Activated naive CD8-positive, alpha-beta T cell treated with anti-CD3 and anti-CD28 coated beads for 36 hours (primary cell): ENCODE measurements at places on chromosomes 1 and 21. TPM values are rescaled to one million over a fixed set of nuclear protein-coding genes. Genes with fewer than 3 reads are reported as not detected.

Gene CELA2A
- not detected for total RNA-seq

Gene CRNN
- not detected for total RNA-seq

Gene HSF2BP
- 0.68 TPM for total RNA-seq

Gene OR10J1
- not detected for total RNA-seq

Gene OR2M2
- total RNA-seq, result not detected

Gene SERTAD4
- total RNA-seq, result not detected

Gene AADACL4
- total RNA-seq, result not detected

Gene LCK
- 286 TPM for total RNA-seq

Gene CTSE
- total RNA-seq, result not detected

- peaks cover 60% of the 10 kb centered on the region for H3K4me1 ChIP-seq
- H3K36me3 ChIP-seq, result peaks cover 58% of the 10 kb centered on the region
- H3K4me3 ChIP-seq, result no peak overlapping the region
- H3K27me3 ChIP-seq, result no peaks in the 10 kb centered on the region
These were observed 44.4 kb upstream of the LRRC8C start for GRCh38 chr1:89588480-89588879.

GRCh38 chr1:25676488-25676887 lies 59.9 kb downstream of the MAN1C1 start:
- peak overlapping the region; percentile 65 for H3K27ac ChIP-seq
- peak overlapping the region; percentile 69 for H3K4me3 ChIP-seq
- H3K36me3 ChIP-seq, result peaks cover 21% of the 10 kb centered on the region
- DNase-seq, result no peak
- H3K4me1 ChIP-seq, result peaks cover 74% of the 10 kb centered on the region
- peaks cover 10% of the 10 kb centered on the region for H3K27me3 ChIP-seq

GRCh38 chr1:3162322-3162882 lies 93.4 kb downstream of the PRDM16 start:
- H3K27ac ChIP-seq, result no peak overlapping the region
- DNase-seq, result no peak
- H3K36me3 ChIP-seq, result no peaks in the 10 kb centered on the region

GRCh38 chr1:16905868-16906702 lies 10.3 kb downstream of the RNU1-2 start:
- DNase-seq, result no peak
- no peaks in the 10 kb centered on the region for H3K36me3 ChIP-seq
- no peak overlapping the region for H3K4me3 ChIP-seq
- H3K27me3 ChIP-seq, result no peaks in the 10 kb centered on the region

GRCh38 chr1:162846256-162847212 lies 14.4 kb downstream of the CCDC190 start:
- H3K27me3 ChIP-seq, result peaks cover 9% of the 10 kb centered on the region
- DNase-seq, result no peak
- no peaks in the 10 kb centered on the region for H3K36me3 ChIP-seq
- no peak overlapping the region for H3K27ac ChIP-seq
- H3K4me3 ChIP-seq, result no peak overlapping the region
- no peaks in the 10 kb centered on the region for H3K4me1 ChIP-seq

DNA sequence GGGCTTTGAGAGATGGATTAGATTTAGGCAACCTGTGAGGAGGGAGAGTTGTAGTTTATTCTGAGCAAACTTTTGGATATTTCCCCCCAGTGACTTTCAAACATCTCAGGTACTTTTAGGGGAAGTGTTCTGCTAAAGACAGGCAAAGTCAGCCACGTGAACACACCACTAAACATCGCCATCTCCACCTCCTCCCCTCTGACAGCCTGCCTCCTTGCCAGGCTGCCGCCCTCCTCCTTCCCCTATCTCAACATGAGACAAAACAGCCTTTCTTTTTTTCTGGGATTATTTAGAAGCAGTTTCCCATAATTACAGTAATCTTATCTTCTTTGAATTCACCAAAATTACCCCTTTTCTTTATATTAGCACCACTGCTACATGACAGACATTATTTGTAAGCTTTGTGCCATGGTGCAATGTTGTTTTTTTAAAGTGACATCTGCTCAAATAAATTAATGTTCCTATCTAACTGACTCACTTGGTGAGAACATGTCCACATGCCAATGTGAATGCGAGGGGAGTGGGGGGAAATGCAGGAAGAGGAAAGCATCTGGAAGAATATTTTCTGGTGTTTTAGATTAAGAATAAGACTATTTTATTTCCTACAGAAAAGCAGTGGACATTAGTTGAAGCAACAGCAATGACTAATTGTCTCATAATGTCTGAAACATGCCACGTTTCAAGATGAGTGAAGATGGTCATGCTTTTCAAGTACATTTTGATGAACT lies 147.8 kb upstream of the ATP1B1 start:
- peaks cover 4% of the 10 kb centered on the region for H3K27me3 ChIP-seq
- no peak overlapping the region for H3K27ac ChIP-seq
- peaks cover 4% of the 10 kb centered on the region for H3K36me3 ChIP-seq

DNA sequence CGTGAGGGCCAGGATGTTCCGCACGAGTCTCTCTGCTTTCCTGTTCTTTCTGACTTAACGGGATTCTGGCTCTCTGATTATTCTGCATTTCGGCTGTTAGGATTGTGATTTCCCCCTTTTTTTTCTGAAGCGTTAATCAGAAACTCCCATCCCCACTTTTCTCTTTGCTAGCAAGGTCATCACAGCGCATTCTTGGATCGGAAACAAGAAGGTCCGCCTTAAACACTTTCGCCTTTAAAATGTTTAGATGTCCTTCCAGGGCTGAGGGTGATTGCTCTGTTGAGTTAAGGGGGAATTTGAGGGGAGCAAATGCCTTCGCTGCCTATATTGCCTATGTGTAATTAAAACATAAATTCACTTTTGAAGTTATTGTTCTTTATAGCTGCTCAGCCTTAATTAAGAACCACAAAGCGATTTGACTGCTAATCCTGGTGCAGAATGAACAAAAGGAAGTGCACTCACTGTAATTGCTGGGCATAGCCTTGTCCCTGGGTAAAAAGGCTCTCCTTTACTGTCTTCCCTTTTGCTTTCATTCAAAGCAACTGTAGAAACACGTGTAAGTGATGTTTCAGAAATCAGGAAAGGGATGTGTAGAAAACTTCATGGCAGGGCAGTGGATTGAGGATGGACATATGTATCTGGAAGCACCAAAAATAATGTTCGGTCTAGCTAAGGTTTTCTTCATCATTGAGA lies 1.2 kb downstream of the LAMC1 start:
- H3K4me1 ChIP-seq, result peaks cover 16% of the 10 kb centered on the region
- H3K4me3 ChIP-seq, result peak overlapping the region; percentile 71
- no peak overlapping the region for H3K27ac ChIP-seq
- H3K36me3 ChIP-seq, result no peaks in the 10 kb centered on the region
- DNase-seq, result no peak
- H3K27me3 ChIP-seq, result peaks cover 84% of the 10 kb centered on the region

GRCh38 chr1:206788487-206789050 lies 16.3 kb upstream of the IL10 start:
- DNase-seq, result no peak
- H3K36me3 ChIP-seq, result no peaks in the 10 kb centered on the region
- H3K27ac ChIP-seq, result no peak overlapping the region

DNA sequence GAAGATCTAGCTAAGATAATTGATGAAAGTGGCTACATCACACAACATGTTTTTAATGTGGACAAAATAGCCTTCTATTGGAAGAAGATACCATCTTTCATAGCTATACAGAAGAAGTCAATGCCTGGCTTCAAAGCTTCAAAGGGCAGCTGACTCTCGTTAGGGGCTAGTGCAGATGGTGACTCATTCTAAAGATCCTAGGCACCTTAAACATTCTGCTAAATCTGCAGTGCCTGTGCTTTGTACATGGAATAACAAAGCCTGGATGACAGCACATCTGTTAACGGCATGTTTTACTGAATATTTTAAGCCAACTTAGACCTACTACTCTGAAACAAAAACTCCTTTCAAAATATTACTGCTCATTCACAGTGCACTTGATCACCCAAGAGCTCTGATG lies 65.6 kb upstream of the USP24 start:
- no peak for DNase-seq
- H3K27me3 ChIP-seq, result no peaks in the 10 kb centered on the region
- no peak overlapping the region for H3K4me3 ChIP-seq
- H3K4me1 ChIP-seq, result peaks cover 21% of the 10 kb centered on the region
- no peaks in the 10 kb centered on the region for H3K36me3 ChIP-seq

DNA sequence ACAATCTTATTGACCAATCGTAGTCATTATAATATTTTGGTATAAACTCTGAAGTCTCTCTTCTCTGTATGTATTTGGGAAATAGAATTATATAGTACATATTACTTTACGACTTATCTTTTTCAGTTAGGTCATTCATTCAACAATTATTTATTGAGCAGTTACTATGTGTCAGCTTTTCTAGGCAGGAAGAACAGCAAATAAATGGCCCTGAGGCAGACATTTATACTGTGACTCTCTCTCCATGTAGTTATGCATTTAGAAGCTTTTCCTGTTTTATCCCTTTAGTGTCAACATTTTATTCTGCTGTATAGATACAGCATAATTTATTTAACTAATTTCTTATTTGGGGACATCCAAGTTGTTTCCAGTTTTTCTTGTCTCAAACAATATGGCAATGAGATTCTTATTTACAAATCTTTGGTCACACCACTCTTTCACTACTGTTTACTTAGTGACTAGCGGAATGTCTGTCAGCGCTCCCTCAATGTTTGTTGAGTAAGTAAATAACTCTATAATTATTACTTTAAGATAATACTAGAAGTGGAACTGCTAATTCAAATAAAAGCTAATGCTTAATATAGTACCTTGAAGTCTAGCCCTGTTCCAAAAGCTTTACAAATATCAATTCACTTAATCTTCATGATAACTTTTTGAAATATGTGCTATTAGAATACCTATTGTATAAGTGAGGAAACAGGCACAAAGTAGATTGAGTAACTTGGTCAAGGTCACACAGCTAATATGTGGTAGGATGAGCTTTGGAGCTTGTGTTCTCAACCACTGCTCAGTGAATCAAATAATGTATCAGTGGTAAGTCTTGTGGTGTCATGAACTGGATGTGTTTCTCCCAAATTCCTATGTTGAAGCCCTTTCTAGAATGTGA lies 465.6 kb downstream of the SIPA1L2 start:
- H3K27me3 ChIP-seq, result peaks cover 5% of the 10 kb centered on the region
- H3K4me1 ChIP-seq, result no peaks in the 10 kb centered on the region
- no peaks in the 10 kb centered on the region for H3K36me3 ChIP-seq

DNA sequence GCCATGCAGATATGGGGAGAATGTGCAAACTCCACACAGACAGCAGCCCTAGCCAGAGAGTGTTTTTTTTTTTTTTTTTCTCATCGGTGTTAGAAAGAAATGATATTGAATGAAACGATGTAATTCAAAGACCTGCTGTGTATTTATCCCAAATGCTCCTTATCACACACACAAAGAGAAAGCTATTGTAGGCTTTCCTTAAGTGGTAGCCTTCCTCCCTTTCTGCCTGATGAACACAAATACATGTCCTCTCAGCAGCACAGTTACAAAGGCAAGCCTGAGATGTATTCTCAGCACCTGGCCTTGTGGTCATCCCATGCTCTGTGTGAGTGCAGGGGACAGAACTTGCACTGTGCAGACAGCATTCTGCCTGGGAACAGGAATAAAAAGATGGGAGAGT lies 93.8 kb downstream of the PLPPR5 start:
- H3K4me3 ChIP-seq, result no peak overlapping the region
- no peak overlapping the region for H3K27ac ChIP-seq
- H3K4me1 ChIP-seq, result no peaks in the 10 kb centered on the region
- H3K36me3 ChIP-seq, result no peaks in the 10 kb centered on the region
- DNase-seq, result no peak
- H3K27me3 ChIP-seq, result no peaks in the 10 kb centered on the region

DNA sequence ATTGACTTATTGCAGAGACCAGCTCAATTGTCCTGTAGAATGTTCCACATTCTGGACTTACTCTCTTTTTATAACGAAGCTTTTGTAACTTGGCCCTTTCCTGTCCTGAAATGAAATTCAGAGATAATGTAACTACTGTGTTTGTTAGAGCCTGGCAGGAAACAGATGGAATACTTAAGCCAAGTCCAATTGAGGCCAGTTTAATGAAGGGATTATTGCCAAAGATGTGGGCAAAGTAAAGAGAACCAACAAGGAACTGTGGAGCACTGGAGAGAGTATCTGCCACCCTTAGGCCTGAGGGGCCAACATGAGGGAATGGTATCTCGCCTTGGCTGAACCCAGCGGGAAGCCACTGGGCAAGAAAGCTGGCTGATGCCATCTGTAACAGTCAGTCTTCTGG lies 32.9 kb downstream of the MFSD2A start:
- no peaks in the 10 kb centered on the region for H3K4me1 ChIP-seq
- no peak overlapping the region for H3K4me3 ChIP-seq
- H3K27ac ChIP-seq, result no peak overlapping the region
- no peak for DNase-seq
- no peaks in the 10 kb centered on the region for H3K36me3 ChIP-seq

DNA sequence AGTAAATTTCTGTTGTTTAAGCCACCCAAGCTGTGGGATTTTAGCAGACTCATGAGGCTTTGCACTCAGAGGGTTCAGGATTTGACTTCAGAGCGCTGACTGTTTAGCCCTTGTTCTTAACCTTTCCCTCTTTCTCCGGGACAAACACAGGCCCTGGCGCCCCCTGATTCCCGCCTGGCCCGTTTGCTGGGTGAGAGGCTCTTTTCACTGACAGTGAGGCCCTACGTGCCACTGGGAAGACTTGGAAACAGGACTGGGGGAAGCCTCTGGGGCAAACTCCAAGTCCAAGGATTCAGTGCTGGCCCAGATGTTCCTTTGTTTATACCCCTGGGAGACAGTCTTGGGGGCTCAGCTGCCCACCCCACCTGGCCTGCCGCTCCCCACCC lies 11.7 kb upstream of the TRIM63 start:
- H3K27me3 ChIP-seq, result peaks cover 20% of the 10 kb centered on the region
- H3K27ac ChIP-seq, result no peak overlapping the region
- H3K36me3 ChIP-seq, result no peaks in the 10 kb centered on the region

- no peak for DNase-seq
- peaks cover 24% of the 10 kb centered on the region for H3K36me3 ChIP-seq
- H3K4me1 ChIP-seq, result no peaks in the 10 kb centered on the region
- no peak overlapping the region for H3K27ac ChIP-seq
- H3K4me3 ChIP-seq, result no peak overlapping the region
These were observed 12.4 kb upstream of the NBPF1 start for GRCh38 chr1:16625497-16626408.

GRCh38 chr1:224116131-224116530 lies 2.2 kb downstream of the FBXO28 start:
- peaks cover 35% of the 10 kb centered on the region for H3K4me1 ChIP-seq
- H3K27me3 ChIP-seq, result no peaks in the 10 kb centered on the region
- peak overlapping the region; percentile 70 for H3K4me3 ChIP-seq
- H3K36me3 ChIP-seq, result peaks cover 1% of the 10 kb centered on the region

DNA sequence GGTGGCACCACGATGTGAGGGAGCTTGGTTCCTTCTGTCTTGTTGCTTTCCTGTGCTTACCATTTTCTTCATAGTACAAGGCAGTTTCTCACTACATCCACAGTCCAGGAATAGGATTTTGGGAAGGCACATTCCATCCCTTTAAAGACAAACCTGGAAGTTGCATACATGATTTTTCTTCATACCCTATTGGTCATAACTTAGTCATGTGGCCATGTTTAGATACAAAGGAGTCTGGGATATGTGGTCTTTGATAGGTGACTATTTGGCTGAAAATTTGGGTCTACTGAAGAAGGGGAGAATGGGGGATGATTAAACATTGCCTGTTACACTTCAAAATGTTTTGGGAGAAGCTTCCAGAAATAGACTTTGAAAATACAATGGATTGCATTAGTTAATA lies 7.0 kb downstream of the DYRK1A start:
- H3K36me3 ChIP-seq, result peaks cover 35% of the 10 kb centered on the region
- no peak for DNase-seq
- H3K4me1 ChIP-seq, result peaks cover 79% of the 10 kb centered on the region
- H3K4me3 ChIP-seq, result no peak overlapping the region

GRCh38 chr21:44603911-44604310 lies 3.5 kb downstream of the KRTAP10-7 start:
- no peaks in the 10 kb centered on the region for H3K4me1 ChIP-seq
- H3K27ac ChIP-seq, result no peak overlapping the region
- no peaks in the 10 kb centered on the region for H3K27me3 ChIP-seq
- no peak for DNase-seq
- H3K4me3 ChIP-seq, result no peak overlapping the region
